ENCODE measurements at places on chromosomes 5 and 9.
A peak's percentile ranks its signal among the peaks of the same experiment; 100 is the strongest.

GRCh38 chr5:16586556-16586955 is 30.2 kb downstream of the RETREG1 start:
- DNase-seq, result no peak

- DNase-seq, result no peak
Measured at GRCh38 chr5:56161927-56162326, 71.2 kb downstream of the ANKRD55 start.

DNA sequence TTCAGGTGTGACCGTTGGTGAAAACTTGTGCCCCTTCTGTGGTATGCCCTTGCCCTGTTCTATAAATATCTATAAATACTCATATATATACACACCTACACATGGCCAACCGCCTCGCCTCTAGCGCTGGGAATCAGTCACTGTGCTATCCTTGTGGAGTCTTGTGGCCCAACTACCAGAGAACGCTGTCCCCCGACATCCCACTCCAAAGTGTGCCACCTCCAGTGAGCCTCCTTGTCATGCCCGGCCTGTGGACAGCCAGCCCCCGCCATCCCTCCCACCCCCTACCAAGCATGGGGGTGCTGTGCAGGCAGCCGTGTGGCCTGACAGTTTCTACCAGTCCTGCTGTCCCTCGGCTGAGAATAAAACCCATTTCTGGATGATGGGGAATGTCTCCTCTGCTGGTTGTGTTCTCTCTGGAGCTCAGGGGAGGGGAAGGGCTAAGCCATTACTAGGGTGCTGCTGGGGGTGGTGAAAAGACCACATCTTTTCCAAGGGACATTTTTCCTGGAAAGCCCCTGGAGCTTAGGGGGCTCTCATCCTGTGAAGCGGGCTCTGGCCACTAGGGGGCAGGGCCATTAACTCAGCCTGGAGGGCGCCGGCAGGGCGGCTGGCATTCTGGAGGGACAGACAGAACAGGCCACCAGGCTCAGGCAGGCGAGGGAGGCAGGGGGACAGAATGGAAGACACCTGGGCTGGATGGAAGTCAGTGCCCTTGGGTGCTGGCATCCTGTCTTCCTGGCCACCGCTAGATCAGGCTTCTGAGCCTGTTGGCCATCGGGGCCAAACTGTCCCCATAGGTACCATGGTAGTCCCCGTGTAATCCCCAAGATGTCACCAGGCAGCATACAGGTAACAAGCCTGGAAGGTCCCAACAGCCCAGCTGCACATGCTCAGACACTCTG is 20.7 kb downstream of the GOLGA2 start:
- no peak for DNase-seq

DNA sequence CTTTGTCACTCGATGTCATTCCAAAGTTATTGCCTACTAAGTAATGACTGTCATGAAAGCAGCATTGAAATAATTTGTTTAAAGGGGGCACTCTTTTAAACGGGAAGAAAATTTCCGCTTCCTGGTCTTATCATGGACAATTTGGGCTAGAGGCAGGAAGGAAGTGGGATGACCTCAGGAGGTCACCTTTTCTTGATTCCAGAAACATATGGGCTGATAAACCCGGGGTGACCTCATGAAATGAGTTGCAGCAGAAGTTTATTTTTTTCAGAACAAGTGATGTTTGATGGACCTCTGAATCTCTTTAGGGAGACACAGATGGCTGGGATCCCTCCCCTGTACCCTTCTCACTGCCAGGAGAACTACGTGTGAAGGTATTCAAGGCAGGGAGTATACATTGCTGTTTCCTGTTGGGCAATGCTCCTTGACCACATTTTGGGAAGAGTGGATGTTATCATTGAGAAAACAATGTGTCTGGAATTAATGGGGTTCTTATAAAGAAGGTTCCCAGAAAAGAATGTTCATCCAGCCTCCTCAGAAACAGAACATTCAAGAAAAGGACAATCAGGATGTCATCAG is 11.3 kb downstream of the TLR4 start:
- no peak for DNase-seq

GRCh38 chr5:62066761-62067277 is 239.2 kb upstream of the KIF2A start:
- no peak for DNase-seq

DNA sequence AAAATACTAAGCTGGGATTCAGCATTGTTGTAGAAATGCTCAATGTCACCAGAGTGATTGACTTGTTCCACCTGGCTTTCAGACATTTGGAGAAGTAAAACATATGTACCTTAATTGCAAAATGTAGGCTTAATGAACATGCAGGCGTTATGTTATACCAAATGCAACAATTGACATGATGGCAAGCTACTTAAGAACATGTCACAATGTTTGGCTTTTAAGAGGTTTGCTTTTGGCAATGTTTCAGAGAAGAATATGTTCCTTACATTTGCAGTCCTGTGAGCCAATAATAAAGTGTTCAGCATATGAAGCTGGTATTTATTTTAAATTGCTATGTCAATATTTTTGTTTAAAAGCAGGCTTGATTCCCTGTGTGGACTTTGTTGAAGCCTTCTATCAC is 111.7 kb upstream of the NUDT12 start:
- DNase-seq, result no peak

DNA sequence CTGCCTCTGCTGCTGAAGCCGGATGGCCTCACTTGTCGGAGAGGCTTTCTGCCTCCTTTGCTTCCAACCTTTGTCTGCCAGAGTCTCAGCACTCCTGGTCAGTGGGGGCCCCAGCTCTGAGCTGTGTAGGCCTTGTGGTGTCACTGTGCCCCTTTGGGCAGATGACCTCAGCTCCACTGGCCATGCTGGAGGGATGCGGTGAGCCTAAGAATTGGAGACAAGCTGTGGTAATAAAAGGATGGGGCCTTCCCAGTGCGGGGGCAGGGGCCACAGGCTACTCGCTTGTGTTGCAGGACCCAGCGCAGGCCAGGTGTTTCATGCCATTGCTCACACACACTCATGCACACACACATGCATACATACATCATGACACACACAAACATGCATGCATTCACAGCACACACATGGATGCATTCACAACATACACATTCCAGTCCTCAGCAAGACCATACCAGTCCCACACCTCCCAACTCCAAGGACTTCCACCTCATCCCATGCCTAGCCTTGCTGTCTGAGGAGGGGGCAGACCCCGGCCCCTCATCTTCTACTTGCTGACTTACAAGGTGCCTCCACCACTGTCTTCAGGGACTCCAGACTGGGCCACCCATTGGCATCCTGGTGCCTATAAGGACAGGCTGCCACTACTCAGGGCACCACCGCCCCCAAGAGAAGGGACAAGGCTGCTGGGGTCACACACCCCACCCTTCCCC is 237.7 kb downstream of the SYK start:
- no peak for DNase-seq

- DNase-seq, result no peak
Measured at GRCh38 chr5:68240202-68240601, 24.6 kb downstream of the PIK3R1 start.

DNA sequence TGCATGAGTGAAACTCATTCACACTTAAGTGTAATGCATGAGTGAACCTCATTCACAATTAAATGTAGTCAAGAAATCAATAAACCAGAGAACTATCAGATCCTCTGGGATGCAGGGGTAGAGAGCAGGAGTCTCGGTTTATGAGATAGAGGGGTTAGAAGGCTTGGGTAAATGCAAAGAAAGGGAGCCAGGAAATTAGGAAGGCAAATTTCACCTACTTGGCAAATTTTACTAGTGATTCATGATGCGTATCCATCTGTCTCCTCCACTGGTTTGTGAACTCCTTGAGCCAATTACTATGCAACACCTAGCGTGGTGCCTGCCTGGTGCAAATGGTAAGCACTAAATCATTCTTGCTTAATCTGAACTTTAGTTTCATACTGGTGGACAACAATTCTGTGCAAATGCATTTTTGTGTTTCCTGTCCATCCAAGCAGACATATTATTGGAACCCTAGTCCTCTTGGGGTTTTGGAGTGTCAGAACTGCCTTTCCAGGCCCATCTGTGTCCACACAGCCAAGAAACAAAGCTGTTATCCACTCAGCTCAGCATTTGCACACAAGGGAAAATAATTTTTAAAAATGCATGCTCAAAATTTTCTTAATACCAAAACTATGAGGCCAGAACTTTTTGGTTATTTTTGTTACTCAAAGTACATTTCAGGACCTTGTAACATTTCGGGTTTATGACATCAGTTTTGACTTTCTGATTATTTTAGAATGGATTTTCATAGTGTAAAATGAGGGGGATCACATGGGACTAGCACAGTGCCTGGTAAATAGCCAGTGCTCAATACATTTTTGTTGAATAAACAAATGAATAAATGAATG is 5.2 kb downstream of the HAPLN1 start:
- no peak for DNase-seq

DNA sequence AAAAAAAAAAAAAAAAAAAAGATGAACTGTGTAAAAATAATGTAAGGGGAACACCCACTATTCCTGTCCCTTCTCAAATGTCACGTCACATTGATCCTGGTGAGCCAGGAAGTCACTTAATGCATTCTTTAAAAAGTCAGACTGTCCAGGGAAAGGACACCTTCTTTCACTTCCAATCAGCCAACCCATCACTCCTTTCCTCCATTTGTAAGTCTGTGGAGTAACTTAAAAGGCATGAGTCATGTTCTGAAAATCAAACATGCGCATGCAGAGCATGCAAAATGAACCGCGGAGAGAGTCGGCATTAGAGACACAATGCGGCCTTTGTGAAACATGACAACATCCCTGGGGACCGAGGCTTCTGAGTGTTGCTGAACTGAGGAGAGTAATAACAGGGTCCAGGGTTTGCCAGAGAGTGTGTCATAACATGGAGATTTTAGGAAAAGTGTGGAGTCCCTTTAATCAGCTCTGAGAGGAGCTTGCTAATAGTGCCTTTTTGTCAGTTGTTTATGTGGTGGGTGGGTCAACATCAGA is 77.6 kb upstream of the SEMA6A start:
- DNase-seq, result peak; percentile 42

DNA sequence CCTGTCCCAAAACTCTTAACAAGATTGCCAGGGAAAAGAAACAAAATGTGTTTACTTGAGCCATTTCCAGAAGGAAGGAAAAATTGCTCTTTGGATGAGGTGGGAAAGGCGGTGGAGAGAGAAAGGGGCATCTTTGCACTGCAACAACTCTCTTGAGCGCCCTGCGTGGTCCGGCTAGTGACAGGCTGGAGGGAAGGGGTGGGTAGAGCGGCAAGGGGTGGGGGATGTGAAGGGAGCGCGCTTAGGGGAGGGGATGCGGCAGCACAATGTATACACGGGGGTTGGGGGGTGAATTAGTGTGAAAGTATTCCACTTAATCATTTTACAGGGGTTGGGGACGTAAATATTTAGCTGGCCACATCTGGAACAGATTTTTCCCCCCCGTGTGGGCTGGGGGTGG is 1.3 kb downstream of the FGF10 start:
- no peak for DNase-seq

DNA sequence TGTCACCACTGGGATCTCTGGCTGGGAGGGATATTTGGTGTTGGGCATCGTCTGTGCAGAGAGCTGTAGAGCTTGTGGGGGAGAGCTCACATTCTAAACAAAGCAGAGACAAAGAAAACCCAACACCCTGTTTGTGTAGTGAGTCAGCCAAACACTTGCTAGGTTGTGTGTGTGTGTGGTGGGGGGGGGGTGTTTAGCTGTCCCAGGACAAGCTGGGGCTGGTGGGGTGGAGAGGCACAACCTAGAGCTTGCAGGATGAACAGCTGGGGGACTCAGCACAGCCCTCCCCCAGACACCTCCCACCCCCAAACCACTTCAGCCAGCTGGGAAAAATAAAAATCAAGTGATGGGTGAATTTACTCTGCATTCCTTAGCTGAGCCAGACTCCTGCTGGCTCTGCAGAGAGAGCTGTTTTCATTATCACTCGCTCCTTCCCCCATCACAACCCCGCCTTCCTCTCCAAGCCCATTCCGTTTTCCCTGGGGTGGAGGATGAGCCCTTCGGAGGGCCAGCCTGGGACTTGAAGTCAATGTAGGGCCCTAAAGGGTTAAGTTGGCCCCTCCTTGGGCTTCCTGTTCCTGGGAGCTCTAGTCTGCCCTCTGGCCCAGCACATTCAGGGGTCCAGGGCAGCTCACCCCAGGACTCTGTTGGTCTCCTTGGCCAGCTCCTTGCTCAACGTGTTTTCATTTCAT is 2.6 kb downstream of the OLFML2A start:
- DNase-seq, result no peak

DNA sequence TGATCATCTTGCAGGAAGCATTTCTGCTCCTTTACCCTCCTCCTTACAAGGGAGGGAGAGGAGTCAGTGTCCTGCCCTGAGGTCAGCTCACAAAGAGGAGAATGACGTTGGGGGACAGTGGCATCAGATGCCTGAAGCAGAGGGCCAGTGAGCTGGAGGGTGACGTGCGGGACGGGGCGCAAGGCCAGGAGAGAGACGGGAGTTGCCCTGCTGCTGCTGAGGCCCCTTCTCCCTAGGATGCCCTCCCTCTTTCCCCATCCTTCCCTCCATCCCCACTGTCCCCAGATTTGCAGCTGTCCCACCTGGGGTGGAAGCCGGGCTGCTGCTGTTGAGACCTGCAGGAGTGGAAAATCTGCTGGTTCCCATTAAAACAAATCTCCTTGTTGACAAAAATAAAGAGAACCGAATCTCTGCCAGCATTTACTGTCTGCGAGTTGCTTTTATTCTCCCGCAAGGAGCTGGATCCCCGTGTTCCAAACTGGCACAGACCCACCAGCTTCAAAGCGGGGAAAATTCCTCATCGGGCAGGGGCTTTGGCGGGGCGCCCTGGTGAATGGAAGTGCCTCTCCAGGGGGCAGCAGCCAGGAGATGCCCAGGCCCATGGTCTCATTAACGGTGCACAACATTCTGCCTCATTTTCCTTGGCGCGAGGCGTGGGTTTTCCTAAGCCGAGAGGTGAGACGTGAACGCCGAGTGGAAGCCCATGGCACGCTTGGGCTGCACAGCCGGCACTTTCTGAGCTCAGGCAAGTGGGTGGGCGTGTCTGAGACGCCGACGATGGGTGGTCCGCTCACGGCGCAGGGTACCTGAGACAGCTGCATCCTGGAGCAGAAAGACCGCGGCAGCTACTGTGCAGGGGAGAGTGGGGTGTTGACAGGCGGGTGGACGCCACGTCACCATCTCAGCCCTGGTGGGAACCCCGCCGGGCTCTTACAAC is 13.9 kb upstream of the COL5A1 start:
- DNase-seq, result no peak

DNA sequence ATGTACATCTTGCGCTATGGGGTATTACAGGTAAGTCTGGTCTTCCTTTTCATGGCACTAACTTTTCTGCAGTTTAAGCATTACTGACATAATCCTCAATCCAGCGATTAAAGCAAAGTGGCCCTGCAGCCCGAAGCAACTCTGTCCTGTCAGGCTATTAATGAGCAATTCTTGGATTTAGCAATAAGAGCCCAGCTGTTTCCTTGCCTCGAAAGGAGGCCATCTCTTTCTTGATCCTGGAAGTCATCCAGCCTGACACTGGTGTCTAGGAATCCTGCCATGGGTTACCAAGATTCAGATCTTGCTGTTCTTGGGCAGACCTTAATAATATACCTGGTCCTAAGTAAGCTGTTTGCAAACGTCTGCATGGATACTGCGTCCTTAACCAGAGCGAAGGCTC is 102.0 kb downstream of the RFK start:
- no peak for DNase-seq

DNA sequence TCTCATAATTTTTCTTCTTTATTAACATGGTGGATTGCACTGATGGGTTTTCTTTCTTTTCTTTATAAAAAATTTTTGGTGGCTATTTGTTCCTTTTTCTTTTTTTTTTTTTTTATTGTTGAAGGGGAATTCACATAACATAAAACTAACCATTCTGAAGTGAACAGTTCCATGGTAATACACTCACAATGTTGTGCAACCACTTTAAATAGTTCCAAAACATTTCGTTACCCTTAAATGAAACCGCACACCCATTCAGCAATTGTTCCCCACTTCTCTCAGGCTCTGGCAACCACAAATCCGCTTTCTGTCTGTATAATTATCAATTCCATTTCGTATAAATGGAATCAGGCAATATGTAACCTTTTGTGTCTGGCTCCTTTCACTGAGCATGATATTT is 11.7 kb upstream of the SETX start:
- DNase-seq, result no peak
